Activated T-cell treated with anti-CD3 and anti-CD28 coated beads, Interleukin-2, amount 50 U/mL, for 24 hours (primary cell): ENCODE measurements at places on chromosomes 1 and 21.

- DNase-seq, result no peak
These were observed 12.0 kb upstream of the SLAMF6 start for GRCh38 chr1:160534823-160535605.

DNA sequence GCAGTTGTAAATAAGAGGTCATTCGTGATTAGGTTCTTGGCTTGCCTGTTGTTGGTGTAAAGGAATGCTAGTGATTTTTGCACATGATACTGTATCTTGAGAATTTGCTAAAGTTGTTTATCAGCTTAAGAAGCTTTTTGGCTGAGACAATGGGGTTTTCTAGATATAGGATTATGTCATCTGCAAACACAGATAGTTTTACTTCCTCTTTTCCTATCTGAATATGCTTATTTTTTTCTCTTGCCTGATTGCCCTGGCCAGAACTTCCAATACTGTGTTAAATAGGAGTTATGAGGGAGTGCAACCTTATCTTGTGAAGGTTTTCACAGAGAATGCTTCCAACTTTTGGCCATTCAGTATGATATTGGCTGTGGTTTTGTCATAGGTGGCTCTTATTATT lies 576.1 kb upstream of the RGS18 start:
- DNase-seq, result no peak

DNA sequence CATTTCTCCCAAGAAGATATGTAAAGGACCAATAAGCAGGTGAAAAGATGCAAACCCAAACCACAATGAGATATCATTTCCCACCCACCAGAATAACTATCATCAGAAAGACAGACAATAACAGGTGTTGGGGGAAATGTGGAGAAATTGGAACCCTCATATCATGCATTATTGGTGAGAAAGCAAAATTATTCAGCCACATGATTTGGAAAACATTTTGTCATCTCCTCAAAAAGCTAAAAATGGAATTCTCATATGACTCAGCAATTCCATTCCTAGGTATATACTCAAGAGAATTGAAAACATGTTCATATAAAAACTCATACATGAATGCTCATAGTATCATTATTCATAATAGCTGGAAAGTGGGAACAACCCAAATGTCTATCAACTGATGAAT lies 25.1 kb upstream of the RNF186 start:
- no peak for DNase-seq

DNA sequence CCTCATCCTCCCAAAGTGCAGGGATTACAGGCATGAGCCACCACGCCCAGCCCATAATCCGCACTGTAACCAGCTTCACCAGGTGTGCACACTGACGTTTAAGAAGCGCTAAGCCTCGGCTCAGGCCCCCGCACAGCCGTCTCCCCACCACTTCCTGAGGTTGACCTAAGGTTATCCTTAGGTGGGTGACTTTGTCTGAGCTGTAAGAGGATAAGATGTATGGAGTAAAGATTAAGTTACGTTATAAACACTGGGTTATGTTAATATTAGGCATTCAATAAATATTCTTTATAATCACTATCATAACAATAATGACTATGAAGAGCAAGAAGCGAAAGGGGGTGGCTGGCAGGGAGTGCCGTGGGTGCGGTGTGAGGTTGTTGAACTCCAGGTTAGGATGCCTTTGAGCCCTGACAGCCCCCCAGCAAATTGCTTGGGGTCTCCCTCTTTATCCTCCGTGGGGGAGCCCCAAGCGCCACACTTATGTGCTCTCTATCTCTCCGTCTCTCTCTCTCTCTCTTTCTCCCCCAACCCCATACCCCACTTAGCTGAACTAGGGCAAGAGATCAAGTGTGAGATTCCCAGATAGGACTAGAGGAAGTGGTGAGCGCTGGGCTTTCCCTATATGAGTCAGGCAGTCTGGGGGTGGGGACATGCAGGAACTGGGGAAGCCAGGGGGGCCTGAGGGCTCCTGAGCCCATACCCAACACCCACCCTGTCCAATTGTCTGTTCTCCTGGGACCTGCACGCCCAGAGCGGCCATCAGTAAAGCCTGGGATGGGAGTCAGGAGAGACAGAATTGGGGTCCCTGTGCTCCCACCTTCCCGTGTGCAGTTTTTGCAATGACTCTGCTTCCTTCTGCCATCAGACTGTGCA lies 7.6 kb downstream of the EFHD2 start:
- DNase-seq, result peak; percentile 66

GRCh38 chr1:47534436-47534835 lies 96.6 kb downstream of the FOXD2 start:
- no peak for DNase-seq

DNA sequence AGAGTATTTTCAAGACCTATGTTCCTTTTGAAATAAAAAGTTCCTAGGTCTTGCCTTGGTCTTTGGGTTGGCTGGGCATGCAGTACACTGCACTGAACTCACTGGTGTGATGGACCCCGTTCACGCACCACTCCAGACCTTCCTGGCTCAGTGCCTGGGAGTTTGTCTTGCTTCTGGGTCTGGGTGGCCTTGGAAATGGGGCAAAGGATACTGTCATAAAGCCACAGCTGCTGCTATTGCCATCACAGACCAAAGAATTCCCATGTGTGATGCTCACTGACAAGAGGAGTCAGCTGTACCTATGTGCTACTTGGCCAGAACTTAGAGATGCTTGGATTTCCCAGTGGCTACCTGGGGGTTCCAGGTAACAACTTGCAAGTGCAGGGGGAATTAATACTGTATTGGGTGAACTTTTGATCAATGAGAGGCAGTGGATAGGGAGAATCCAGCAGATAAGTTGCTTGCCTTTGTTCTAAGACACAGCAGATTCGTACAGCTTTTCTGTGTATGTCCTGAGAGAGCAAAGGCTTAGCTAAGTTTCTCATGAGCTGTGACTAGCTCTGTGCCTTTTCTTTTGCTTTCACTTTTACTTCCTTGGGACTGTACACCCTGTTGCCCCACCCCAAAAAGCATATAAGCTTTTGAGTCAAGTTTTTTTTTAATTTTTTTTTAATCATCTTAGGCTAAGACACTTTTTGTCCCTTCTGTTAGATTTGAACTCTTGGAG lies 115.3 kb downstream of the RUNX1 start:
- DNase-seq, result peak; percentile 55

DNA sequence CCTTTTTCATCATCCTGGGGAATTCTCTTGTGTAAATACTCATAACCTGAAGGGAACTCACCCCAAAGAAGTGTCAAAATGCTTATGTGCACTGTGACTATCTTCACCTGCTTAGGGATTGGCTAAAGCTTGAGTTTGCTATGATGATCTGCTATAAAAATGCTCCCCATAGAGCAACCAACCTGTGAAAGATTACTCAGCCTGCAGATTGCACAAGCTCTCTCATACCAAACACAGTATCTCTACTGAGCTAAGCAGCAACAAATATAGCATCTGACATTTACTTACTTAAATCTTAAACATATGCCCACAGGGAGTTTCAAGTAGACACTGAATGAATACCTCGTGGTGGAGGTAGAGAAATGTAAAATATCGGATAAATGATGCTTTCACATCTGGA lies 725.8 kb downstream of the MRPL39 start:
- no peak for DNase-seq

DNA sequence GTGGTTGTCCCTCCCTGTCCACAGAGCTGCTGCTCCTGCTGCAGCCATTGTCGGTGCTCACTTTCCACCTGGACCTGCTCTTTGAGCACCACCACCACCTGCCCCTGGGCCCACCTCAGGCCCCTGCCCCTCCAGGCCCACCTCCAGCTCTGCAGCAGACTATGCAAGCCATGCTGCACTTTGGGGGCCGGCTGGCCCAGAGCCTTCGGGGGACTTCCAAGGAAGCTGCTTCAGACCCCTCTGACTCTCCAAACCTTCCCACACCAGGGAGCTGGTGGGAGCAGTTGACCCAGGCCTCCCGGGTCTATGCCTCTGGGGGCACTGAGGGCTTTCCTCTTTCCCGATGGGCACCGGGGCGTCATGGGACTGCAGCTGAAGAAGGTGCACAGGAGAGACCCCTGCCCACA lies 5.9 kb downstream of the RUSC1 start:
- peak; percentile 27 for DNase-seq

- DNase-seq, result no peak
These were observed 81.3 kb upstream of the DUSP10 start for GRCh38 chr1:221823149-221823548.

- DNase-seq, result no peak
These were observed 235.3 kb upstream of the C1orf105 start for GRCh38 chr1:172185211-172185610.

GRCh38 chr1:232327899-232328298 lies 302.0 kb downstream of the SIPA1L2 start:
- no peak for DNase-seq

- no peak for DNase-seq
These were observed 18.0 kb downstream of the ADORA1 start for GRCh38 chr1:203145321-203146041.

- DNase-seq, result no peak
These were observed 668.0 kb upstream of the ZP4 start for GRCh38 chr1:238558746-238559145.

GRCh38 chr1:234730475-234730769 lies 120.4 kb upstream of the IRF2BP2 start:
- DNase-seq, result no peak

GRCh38 chr1:60245324-60245723 lies 171.8 kb upstream of the C1orf87 start:
- no peak for DNase-seq

- DNase-seq, result no peak
These were observed 74.2 kb upstream of the LRRC8D start for GRCh38 chr1:89746424-89747149.

- no peak for DNase-seq
These were observed 360.3 kb downstream of the TGFB2 start for GRCh38 chr1:218705391-218705790.

DNA sequence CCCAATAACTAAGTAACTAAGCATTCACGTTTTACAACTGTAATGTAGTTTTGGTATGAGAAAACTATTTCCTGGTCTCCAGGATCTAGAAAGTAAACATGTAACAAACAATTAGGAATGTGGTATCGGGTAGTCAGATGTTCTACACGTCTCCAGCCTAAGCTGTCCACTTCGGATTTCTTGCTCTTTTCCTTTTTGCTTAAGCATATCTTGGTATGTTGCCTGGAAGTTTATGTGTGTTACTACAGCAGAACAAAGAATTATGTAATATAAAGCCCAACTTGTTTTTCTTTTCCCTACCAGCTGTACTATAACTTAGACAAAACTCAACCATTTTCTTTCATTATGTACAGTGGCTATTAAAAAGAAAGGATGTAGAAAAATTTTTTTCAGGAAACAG lies 20.4 kb upstream of the WARS2 start:
- no peak for DNase-seq

GRCh38 chr21:45574691-45575090 lies 32.5 kb upstream of the SLC19A1 start:
- DNase-seq, result no peak

DNA sequence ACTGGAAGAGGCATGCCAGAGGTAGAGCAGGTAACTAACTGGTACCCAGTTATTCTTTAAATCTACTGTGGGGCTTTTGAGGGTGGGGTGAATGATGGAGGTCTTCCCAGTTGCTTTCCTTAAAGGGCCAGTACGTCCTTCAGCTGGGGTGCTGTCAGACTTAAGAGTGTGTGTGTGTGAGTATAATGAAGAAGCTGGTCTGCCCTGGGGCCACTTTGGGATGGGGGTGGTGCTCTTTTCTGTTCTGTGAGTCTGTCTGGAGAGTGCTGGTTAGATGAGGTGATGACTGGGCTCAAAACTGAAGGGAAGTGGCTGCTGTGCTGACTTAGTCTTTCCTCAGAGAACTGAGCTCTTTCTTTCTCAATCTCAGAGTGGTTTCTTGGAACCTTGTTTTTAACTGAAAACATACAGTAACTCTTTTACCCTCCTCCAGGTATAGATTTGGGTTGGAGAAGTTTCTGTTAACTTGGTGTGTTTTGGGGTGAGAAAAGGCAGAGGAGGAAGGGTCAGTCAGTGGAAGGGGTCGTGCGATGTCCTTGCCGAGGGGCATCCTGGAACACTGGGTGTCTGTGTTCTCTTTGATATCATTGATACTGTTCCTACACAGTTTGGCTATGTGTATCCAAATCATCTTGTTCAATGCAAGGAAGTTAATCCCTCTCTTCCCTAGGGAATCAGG lies 746 bp downstream of the MACF1 start:
- peak; percentile 74 for DNase-seq

- no peak for DNase-seq
These were observed 28.9 kb downstream of the DISP1 start for GRCh38 chr1:222843469-222844410.

DNA sequence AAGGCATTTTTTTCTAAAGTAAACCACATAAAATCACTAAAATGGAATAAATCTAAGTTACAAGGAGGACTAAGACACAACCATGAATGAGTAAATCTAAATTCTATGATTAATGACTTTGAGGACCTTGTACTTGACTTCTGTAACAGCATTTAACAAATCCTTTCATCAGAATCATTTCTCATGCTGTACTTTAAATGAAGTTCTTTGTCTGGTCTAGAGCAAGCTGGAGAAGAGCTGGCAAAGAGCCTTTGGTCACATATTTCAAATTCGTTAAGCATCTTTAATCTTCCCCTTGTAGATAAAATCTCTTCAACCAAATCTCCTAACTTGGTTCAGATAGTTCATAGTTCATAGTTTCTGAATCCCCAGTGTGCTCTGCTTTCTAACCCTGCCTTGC lies 405.4 kb downstream of the PTPRC start:
- DNase-seq, result no peak

DNA sequence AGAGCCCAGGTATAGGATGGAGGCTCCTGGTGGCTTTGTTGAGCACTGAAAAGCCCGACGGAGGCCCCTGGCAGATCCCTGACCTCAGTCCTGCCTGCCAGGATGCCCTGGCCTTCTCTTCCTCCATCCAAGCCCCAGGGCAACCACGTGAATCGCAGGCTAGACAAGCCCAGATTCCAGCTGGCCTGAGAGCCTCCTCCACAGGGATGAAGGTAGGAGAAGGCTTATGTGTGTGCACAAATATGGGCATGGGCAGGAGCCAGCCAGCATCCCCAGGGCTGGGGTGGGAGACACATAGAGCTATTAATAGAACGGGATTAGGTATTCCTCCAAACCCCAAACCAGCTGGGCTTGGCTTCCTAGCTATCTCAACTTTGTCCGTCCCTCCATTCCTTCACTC lies 4.0 kb upstream of the EXTL1 start:
- no peak for DNase-seq

- no peak for DNase-seq
These were observed 36.2 kb upstream of the IFFO2 start for GRCh38 chr1:18992646-18993045.

DNA sequence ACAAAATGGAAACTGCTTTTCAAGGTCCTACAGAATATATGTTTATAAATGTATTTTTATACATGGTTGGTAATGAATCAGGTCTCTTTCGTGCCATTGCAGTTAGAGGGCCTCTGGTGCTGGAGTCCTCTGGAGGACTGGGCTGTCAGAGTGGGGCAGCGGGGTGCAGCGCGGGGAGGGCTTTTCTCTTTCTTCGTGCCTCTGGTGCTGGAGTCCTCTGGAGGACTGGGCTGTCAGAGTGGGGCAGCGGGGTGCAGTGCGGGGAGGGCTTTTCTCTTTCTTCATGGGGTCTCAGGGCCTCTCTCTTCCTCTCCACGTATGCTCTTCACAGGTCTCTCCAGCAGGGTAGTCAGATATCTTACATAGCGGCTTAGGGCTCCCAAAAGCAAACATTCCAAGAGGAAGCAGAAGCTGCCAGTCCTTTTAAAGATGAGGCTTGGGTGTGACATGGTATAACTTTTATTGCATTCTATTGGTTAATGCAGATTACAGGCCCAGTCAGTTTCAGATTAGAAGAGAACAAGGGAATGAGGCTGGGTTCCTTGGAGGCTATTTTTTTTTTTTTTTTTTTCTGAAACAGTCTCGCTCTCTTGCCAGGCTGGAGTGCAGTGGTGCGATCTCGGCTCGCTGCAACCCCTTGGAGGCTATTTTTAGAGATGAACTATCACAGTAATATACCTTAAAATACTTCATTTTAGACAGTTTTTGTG lies 13.1 kb downstream of the SDCCAG8 start:
- no peak for DNase-seq
